Endothelial cell of umbilical vein (primary cell): ENCODE measurements at places on chromosomes 3 and 15. TPM values are rescaled to one million over a fixed set of nuclear protein-coding genes. Genes with fewer than 3 reads are reported as not detected.

DNA sequence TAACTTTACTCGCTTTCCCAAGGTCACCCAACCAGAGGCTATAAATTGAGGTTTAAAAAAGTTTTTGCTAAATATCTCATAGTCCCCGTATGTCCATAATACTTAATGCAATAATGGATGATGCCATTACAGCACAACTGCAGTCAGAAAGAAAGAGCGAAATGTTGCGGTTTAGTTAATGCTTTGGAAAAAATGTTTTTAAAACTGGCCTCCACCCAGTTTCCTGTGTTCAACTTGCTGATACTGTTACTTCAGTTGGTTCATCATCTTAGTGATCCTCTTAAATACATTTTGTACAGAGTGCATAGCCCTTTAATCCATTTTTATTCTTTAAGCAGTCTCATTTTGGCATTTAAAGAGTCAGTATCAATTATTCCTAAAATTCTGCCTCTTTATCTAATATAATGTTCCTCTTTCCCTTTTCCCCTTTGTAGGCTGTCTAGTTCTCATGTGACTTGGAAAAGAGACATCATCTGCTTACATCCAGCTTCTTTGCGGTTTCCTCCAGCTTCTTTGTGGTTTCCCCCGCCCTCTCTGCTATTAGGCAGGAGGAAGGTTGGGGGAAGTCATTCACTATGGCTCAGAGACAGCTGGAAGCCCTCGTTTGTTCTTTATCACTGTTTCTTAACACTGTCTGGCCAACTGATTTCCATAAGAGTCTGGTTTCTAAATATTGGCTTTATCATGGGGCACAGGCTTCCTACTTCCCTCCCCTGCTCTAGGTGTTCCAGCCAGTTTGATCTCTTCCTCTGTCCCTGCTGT, 154.3 kb downstream of the GOLIM4 start:
- H3K36me3 ChIP-seq: no peaks in the 10 kb centered on the region
- H3K27me3 ChIP-seq: no peaks in the 10 kb centered on the region
- no peak overlapping the region for H3K27ac ChIP-seq
- no peak overlapping the region for H3K4me3 ChIP-seq

GRCh38 chr15:53446376-53446775, 313.1 kb downstream of the WDR72 start:
- no peak overlapping the region for H3K27ac ChIP-seq
- no peaks in the 10 kb centered on the region for H3K27me3 ChIP-seq
- H3K4me3 ChIP-seq: no peak overlapping the region
- no peaks in the 10 kb centered on the region for H3K36me3 ChIP-seq
- DNase-seq: no peak

DNA sequence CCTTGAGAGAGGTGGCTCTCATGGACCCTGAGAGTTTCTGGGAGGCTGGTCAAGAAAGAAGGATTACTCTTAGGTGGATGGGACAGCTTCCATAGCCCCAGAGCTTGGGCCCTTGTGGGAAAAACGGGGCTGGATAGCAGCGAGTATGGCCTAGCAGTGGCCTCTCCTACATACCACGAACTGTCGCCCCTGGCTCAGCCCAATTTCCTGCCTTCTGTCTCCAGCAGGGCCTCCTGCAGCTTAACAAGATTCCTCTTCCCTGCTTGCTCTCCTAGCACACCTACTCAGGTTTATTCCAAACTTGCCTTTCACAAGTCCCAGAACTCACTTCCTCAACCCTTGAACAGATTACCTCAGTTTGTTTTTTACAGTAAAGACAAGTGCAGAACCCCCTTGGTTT, 139.7 kb upstream of the TPM1 start:
- no peaks in the 10 kb centered on the region for H3K27me3 ChIP-seq
- no peak for DNase-seq
- no peak overlapping the region for H3K27ac ChIP-seq
- peaks cover 7% of the 10 kb centered on the region for H3K4me1 ChIP-seq

DNA sequence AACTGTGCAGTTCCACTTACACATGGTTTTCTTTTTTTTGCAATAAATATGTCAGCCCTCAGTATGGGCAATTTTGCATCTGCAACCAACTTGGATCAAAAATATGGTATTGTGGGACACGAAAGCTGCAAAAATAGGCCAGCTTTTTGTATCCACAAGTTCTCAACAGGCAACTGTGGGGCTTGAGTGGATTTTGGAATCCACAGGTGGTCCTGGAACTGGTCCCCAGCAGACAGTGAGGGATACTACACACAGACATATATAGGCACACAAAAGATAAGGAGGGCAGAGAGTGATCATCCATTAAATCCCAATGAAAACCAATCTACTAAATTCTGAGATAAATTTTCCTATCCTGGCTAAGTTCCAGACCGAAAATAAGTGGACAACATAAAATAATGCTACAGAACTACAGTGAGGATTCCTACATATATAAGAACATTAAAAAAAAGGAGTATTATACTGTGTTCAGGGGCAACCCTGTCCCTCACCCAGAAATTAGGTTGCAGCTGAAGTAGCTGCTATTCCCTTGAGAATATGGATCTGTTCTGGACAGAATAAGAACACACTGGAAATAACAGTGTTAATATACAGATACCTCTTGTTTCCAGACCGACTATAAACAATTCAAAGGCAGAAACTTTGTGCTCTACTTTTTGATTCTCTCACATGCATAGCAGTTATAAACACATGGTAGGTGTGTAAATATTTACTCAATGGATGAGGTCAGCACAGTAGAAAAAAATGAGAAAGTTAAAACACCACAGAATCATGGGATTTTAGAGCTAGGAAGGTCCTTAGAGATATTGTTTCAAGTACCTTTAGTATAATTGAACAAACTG, 25.4 kb downstream of the DENND4A start:
- H3K36me3 ChIP-seq: no peaks in the 10 kb centered on the region
- no peaks in the 10 kb centered on the region for H3K27me3 ChIP-seq
- H3K27ac ChIP-seq: no peak overlapping the region
- no peak overlapping the region for H3K4me3 ChIP-seq
- no peaks in the 10 kb centered on the region for H3K4me1 ChIP-seq

DNA sequence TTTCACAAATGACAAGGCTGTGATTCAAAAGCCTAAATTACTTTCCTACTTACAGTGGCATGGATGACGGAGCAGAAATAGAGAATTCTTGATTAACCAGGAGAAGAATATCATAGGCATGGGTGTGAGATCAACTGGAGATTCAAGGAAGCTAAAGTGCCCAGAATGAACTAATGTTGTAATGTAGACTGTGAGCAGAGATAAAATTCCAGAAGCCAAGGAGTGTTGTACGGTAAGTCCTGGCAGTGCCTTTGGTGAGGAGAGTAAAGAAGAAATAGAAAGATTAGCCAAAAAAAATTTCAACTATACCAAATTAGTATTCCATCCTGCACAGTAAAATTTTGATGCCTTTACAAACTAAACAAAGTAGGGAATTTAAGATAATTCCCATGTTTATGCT, 75.9 kb downstream of the ZBTB20 start:
- no peak for DNase-seq
- H3K27ac ChIP-seq: peak overlapping the region; percentile 35
- H3K4me1 ChIP-seq: peaks cover 35% of the 10 kb centered on the region
- H3K27me3 ChIP-seq: no peaks in the 10 kb centered on the region
- no peaks in the 10 kb centered on the region for H3K36me3 ChIP-seq
- H3K4me3 ChIP-seq: no peak overlapping the region

GRCh38 chr15:100011235-100011634, 278.0 kb upstream of the LYSMD4 start:
- H3K4me3 ChIP-seq: no peak overlapping the region
- no peaks in the 10 kb centered on the region for H3K4me1 ChIP-seq
- H3K27ac ChIP-seq: no peak overlapping the region
- no peak for DNase-seq
- no peaks in the 10 kb centered on the region for H3K36me3 ChIP-seq

DNA sequence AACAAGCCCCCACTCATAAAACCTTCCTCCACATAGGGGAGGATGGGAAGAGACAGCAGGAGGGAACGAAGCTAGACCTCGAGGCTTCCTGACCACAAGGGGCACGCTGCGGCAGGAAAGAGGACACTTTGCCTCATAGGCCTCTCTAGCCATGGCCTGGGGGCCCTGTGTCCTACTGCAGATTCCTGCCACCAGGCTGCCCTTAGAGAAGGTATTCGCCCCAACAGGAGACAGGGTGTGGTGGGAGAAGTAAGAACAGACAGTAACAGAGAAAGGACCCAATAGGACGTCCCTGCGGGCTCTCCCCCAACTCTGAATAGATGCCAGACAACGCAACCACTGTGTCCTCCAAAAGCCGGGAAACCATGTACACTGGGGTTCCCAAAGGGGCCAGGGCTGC, 36.8 kb downstream of the ADCY5 start:
- no peaks in the 10 kb centered on the region for H3K27me3 ChIP-seq
- H3K4me3 ChIP-seq: no peak overlapping the region
- no peaks in the 10 kb centered on the region for H3K4me1 ChIP-seq

- no peaks in the 10 kb centered on the region for H3K4me1 ChIP-seq
- no peak overlapping the region for H3K4me3 ChIP-seq
- no peak for DNase-seq
- H3K36me3 ChIP-seq: no peaks in the 10 kb centered on the region
Measured at GRCh38 chr3:5231074-5231473, 43.6 kb downstream of the EDEM1 start.

DNA sequence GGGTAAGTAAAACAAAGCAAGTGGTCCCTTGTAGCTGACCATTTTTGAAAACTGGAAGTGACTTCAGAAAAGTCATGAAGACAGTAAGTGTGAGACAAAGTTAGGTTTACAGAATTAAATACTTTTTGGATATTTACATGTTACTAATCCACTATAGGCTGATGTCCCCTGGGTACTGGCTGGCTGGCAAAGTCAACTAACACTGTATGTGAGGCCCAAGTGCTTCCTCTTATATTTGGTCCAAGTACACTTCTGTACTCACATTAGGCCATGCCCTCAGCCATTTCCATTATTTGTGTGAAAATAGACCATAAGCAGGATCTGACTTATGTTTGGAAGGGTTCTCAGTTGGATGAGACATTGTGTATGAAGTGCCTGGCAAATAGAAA, 5.5 kb upstream of the LEKR1 start:
- peaks cover 50% of the 10 kb centered on the region for H3K4me1 ChIP-seq
- peak overlapping the region; percentile 91 for H3K27ac ChIP-seq
- no peak overlapping the region for H3K4me3 ChIP-seq
- H3K36me3 ChIP-seq: no peaks in the 10 kb centered on the region

GRCh38 chr15:38073178-38073946, 138.9 kb downstream of the TMCO5A start:
- peak overlapping the region; percentile 69 for H3K27ac ChIP-seq
- peak overlapping the region; percentile 11 for H3K4me3 ChIP-seq
- no peaks in the 10 kb centered on the region for H3K36me3 ChIP-seq
- DNase-seq: peak; percentile 51
- H3K27me3 ChIP-seq: no peaks in the 10 kb centered on the region

- H3K27ac ChIP-seq: no peak overlapping the region
- H3K4me1 ChIP-seq: peaks cover 17% of the 10 kb centered on the region
- H3K27me3 ChIP-seq: no peaks in the 10 kb centered on the region
- DNase-seq: no peak
Measured at GRCh38 chr15:101131489-101132389, 120.1 kb downstream of the CHSY1 start.

DNA sequence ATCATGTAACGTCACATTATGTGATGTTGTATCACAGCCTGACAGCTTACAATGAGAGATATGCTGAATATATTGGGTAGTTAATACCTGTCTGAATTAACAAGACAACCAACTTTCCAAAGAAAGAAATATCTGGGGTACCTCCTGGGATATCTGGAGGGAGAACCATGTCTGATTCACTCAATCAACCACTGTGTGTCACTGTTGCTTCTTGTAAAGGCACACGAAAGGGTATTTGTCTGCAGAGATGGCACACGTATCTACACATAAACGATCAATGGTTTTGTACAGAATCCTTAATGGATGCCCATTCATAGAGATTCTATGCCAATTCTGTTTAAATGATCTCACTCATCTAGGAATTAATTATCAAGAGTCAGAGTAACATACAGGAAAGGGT, 252.1 kb upstream of the TMCO5A start:
- H3K27ac ChIP-seq: no peak overlapping the region
- H3K4me3 ChIP-seq: no peak overlapping the region
- no peaks in the 10 kb centered on the region for H3K4me1 ChIP-seq
- peak; percentile 1 for DNase-seq
- no peaks in the 10 kb centered on the region for H3K36me3 ChIP-seq

- H3K36me3 ChIP-seq: no peaks in the 10 kb centered on the region
- H3K27me3 ChIP-seq: peaks cover 13% of the 10 kb centered on the region
- peaks cover 5% of the 10 kb centered on the region for H3K4me1 ChIP-seq
- no peak overlapping the region for H3K4me3 ChIP-seq
- peak; percentile 81 for DNase-seq
- no peak overlapping the region for H3K27ac ChIP-seq
Measured at GRCh38 chr15:31488437-31489204, 162.0 kb downstream of the KLF13 start.

- H3K27me3 ChIP-seq: no peaks in the 10 kb centered on the region
- H3K36me3 ChIP-seq: no peaks in the 10 kb centered on the region
- no peak overlapping the region for H3K4me3 ChIP-seq
- no peaks in the 10 kb centered on the region for H3K4me1 ChIP-seq
Measured at GRCh38 chr3:75171630-75172230, 492.4 kb upstream of the FRG2C start.

DNA sequence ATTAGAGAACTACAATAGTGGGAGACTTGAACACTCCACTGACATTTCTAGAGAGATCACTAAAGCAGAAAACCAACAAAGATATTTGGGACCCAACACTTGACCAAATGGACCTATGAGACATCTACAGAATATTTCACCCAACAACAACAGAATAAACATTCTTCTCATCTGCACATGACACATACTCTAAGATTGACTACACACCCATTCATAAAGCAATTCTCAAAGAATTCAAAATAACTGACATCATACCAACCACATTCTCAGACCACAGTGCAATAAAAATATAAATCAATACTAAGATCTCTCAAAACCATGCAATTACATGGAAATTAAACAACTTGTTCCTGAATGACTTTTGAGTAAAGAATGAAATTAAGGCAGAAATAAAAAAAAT, 473.7 kb downstream of the LPP start:
- no peak overlapping the region for H3K4me3 ChIP-seq
- H3K27me3 ChIP-seq: no peaks in the 10 kb centered on the region
- no peaks in the 10 kb centered on the region for H3K36me3 ChIP-seq
- no peak overlapping the region for H3K27ac ChIP-seq

- DNase-seq: no peak
- no peak overlapping the region for H3K27ac ChIP-seq
- no peaks in the 10 kb centered on the region for H3K36me3 ChIP-seq
- peak overlapping the region; percentile 20 for H3K4me3 ChIP-seq
- H3K27me3 ChIP-seq: no peaks in the 10 kb centered on the region
Measured at GRCh38 chr15:99565049-99565298, 810 bp upstream of the MEF2A start.

- H3K4me3 ChIP-seq: no peak within 1 kb of the TSS
- no peaks in the 10 kb centered on the region for H3K27me3 ChIP-seq
- no peak within 1 kb of the TSS for H3K27ac ChIP-seq
Measured at GRCh38 chr3:139006051-139006716, at the start of gene PRR23A. TSS of gene PRR23A (minus strand) at chr3:139006268. CDS start at chr3:139006268, 0 bp downstream.

- DNase-seq: no peak
- peaks cover 8% of the 10 kb centered on the region for H3K4me1 ChIP-seq
- H3K36me3 ChIP-seq: no peaks in the 10 kb centered on the region
- H3K4me3 ChIP-seq: no peak overlapping the region
Measured at GRCh38 chr15:40756938-40757337, 1.9 kb upstream of the RMDN3 start.

CELF6 gene
- polyA plus RNA-seq: 0.17 and 0.22 TPM in 2 replicates

HRH1 gene
- polyA plus RNA-seq: 21.2 and 23.4 TPM in 2 replicates

SPCS1 gene
- polyA plus RNA-seq: 159 and 240 TPM in 2 replicates

SLC51B gene
- not detected in 2 replicates for polyA plus RNA-seq

ONECUT1 gene
- polyA plus RNA-seq: not detected in 2 replicates

BLM gene
- 3.2 and 3.8 TPM in 2 replicates for polyA plus RNA-seq

ROPN1B gene
- not detected in 2 replicates for polyA plus RNA-seq

AADACL2 gene
- polyA plus RNA-seq: not detected in 2 replicates

ROPN1 gene
- polyA plus RNA-seq: not detected in 2 replicates

RLBP1 gene
- not detected in 2 replicates for polyA plus RNA-seq

CCNB2 gene
- 39.0 and 55.9 TPM in 2 replicates for polyA plus RNA-seq

DUOXA1 gene
- polyA plus RNA-seq: 0.07 TPM in 1 of 2 replicates, not detected in the other
